ENCODE measurements at places on chromosomes 5 and 9. TPM values are rescaled to one million over a fixed set of nuclear protein-coding genes. Genes with fewer than 3 reads are reported as not detected.

DNA sequence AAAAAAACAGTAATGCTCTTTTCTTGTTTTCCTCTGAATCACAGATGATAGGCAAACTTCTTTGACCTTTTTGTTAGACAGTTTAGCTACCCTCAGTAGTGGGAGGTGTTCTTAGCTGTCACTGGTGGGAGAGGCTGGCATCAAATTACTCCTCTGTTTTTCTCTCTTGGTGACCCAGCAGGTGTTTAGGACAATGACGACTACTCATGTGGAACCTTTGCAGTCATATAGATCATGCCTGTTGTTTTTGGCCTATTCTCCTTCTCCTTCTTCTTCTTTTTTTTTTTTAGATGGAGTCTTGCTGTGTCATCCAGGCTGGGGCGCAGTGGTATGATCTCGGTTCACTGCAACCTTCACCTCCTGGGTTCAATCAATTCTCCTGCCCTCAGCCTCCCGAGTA, 15.4 kb upstream of the NPR2 start:
- no peak overlapping the region for H3K27ac ChIP-seq
- no peaks in the 10 kb centered on the region for H3K36me3 ChIP-seq
- no peak overlapping the region for H3K4me3 ChIP-seq
- DNase-seq = no peak

DNA sequence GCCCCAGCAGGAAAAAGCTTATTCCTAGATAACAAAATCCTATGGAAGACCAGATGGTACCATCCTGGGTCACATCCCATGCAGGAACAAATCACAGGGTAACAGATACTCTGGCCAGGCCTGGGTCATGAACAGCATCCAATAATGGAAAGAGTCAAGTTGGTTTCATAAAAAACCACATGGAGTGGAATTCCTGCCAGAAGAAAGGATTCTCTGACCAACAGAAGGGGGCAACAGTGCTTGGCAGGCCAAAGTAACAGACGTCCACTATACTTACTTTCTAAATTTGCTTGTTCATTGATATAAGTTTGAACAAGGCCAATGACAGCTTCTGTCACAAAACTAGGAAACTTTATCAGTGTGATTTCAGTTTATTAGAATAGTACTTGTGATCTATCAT, 273.5 kb downstream of the ARRDC3 start:
- DNase-seq = no peak
- H3K4me3 ChIP-seq = no peak overlapping the region
- peaks cover 17% of the 10 kb centered on the region for H3K36me3 ChIP-seq
- H3K27ac ChIP-seq = no peak overlapping the region
- H3K27me3 ChIP-seq = no peaks in the 10 kb centered on the region

GRCh38 chr5:79793722-79794121, 104.1 kb downstream of the CMYA5 start:
- H3K4me1 ChIP-seq = no peaks in the 10 kb centered on the region
- no peak for DNase-seq
- no peaks in the 10 kb centered on the region for H3K27me3 ChIP-seq
- H3K4me3 ChIP-seq = no peak overlapping the region
- H3K36me3 ChIP-seq = peaks cover 5% of the 10 kb centered on the region

DNA sequence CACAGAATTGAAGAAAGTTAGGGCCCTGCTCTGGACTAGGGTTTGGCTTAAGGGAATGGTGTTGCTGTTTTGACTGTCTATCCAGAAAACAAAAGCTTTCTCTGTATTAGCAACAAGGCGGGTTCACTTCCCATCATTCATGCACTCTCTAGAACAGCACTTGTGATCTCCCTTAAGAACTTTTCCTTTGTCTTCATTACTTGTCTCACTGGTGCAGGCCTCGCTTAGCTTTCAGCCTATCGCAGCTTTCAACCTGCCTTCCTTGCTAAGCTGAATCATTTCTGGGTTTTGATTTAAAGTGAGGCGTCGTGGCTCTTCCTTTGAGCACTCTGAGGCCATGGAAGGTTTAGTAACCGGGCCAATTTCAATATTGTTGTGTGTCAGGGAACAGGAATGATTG, 35.2 kb upstream of the LPCAT1 start:
- H3K36me3 ChIP-seq = no peaks in the 10 kb centered on the region
- H3K4me1 ChIP-seq = no peaks in the 10 kb centered on the region
- no peak overlapping the region for H3K4me3 ChIP-seq
- H3K27ac ChIP-seq = no peak overlapping the region

- H3K27me3 ChIP-seq = no peaks in the 10 kb centered on the region
- peaks cover under 1% of the 10 kb centered on the region for H3K4me1 ChIP-seq
- no peak for DNase-seq
- no peak overlapping the region for H3K27ac ChIP-seq
- peaks cover 26% of the 10 kb centered on the region for H3K36me3 ChIP-seq
These were observed 5.8 kb downstream of the HMGXB3 start for GRCh38 chr5:150006318-150006717.

Gene TTC23L
- total RNA-seq = 1.3 TPM

Gene PCDHGA10
- 12.5 TPM for total RNA-seq

All from H9 (cell line).